Thoracic aorta (tissue), 2 donors: ENCODE measurements at places on chromosomes 3 and 15.

GRCh38 chr3:37223141-37223558, 48.8 kb upstream of the LRRFIP2 start:
- DNase-seq, result no peak

GRCh38 chr15:83658430-83659416, 4.8 kb downstream of the ADAMTSL3 start:
- no peak for DNase-seq

- no peak for DNase-seq
Measured at GRCh38 chr3:66712210-66712609, 211.4 kb upstream of the LRIG1 start.

GRCh38 chr3:12458901-12459300, 25.4 kb upstream of the TSEN2 start:
- no peak for DNase-seq

- DNase-seq, result no peak
Measured at GRCh38 chr3:192892981-192893700, 24.5 kb downstream of the MB21D2 start.

DNA sequence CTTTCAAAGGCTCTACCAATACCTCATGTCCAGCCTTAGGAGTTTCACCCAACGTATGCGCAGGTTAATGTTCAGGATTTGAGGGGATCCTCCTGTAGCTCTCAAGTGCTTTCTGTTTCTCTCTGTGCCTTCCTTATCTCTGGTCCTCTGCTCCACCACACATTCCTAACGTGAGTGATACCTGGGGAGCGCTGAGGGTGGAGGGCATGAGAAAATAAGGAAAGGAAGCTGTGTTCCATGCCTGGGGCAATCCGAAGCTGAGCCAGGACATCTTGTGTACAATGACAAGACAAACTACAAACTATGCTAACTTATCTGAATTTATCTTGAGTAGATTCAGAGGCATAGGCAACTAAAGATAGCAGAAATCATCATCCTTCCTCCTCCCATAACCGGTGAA, 136.4 kb downstream of the SST start:
- no peak for DNase-seq

- DNase-seq, result no peak
Measured at GRCh38 chr15:51046799-51047449, 47.8 kb downstream of the TNFAIP8L3 start.
